ENCODE measurements at places on chromosomes 7 and 10.
A peak's percentile ranks its signal among the peaks of the same experiment; 100 is the strongest.

DNA sequence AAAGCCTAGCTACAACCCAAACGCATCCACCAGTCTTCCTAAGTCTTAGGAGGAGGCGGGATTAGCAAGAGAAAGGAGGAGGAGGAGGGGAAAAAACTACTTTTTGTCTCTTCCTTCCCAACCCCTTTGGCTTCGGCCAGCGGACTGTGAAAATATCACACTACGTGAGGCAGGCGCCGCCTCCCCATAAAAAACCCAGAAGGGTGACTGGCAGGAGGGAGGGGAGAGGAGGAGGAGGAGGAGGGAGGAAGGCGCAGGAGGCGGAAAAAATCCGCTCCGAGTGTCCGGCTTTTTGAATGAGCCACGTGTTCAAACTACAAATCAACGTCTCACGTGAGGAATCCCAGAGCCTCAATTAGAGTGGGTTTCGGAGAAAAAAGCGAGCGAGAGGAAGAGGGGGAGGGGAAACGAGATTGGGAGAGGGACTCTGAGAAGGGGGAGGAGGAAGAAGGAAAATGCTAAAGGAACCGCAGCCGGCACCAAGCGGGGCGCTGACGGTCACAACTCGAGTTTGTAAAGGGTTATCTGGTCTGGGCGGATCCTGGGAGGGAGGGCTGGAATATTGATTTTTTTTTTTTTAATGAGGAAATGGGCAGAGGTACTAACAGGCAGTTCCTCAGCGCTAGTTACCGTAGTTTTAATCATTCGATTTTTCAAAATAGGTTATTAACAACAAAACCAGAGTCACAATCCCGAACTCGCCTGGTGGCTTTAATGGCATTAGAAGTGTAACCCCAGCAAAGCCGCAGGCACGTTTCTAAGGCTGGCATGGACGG is at the start of gene IGF2BP3:
TSS of gene IGF2BP3 (minus strand) at position 162 of the 776 bp plus-strand sequence. CDS start 381 bp downstream, outside the sequence.
- peak; percentile 93 for DNase-seq

- peak; percentile 77 for DNase-seq
Observed at GRCh38 chr10:62082729-62083411, 181.4 kb downstream of the ARID5B start.

GRCh38 chr10:101781984-101782810 is 1.0 kb downstream of the NPM3 start:
- DNase-seq = no peak

DNA sequence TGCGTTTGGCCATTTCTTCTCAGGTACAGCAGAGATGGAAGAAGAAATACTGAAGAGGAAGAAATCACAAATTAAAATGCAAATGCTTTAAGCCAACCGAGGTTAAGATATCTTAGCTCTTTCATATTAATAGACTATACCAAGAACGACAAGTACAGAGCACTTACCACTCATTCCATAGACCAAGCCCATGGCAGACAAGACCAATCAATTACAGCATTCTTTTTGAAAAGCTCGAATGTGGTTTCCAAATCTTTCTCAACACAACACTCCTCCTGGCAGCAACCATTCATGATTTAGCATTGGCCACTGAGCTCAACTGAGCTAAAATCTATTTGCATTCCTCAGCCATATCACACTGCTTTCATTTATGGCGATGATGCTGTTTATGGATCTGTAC is 2.7 kb downstream of the ASAH2 start:
- DNase-seq = no peak

DNA sequence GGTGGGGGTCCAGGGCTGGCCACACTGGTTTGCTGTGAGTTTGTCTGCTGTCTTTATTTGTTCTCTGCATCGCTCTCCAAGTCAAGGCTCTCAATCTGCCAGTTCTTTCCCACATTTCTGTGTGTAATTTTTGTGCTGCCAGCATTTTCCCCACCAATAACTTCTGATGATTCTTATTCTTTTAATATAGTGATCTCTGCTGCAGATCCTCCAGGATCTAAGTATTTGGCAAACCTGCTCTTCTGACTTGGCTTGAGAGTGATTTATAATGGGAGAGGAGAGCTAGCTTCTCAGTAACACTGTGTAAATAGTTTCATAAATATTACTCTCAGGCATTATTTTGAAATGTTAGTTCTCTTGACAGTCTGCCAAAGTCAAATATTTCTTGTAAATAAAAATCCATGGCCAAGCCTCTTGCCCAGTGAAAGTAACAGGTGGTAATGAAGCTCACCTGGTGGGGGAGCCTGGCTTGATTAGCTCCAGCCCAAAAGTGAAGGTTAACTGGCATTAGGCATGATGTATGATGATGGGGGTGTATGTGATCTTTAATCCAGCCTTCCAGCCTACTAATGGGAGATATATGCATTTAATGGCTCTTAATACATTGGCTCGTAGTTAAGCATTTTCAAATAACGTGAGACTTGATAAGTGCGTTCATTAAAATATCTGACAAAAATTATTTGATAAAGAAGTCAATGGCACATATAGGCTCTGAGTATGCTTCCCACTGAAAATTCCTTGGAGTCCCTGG is 1055.9 kb downstream of the KCNMA1 start:
- peak; percentile 12 for DNase-seq

GRCh38 chr7:100867776-100868485 is 744 bp downstream of the TRIP6 start:
- DNase-seq = no peak

- DNase-seq = peak; percentile 46
Observed at GRCh38 chr7:154409703-154410311, 357.6 kb downstream of the DPP6 start.

DNA sequence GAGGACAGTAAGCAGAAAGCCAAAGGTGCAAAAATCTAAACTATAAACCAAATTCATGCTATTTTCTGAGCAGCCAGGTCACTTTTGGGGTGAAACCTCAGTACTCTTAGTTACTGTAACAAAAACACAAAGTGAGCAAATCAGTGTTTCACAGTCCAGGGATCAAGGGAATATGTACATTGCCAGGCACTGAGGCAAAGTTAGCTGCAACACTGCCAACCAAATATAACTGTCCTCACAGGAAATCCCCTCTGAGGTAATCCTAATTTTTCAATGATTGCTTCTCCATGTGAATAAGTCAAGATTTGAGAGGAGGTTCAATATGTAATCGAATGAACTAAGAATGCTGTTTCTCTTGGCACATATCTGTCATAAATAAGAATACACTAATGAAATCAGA is 229.7 kb downstream of the TSPAN12 start:
- DNase-seq = peak; percentile 18

DNA sequence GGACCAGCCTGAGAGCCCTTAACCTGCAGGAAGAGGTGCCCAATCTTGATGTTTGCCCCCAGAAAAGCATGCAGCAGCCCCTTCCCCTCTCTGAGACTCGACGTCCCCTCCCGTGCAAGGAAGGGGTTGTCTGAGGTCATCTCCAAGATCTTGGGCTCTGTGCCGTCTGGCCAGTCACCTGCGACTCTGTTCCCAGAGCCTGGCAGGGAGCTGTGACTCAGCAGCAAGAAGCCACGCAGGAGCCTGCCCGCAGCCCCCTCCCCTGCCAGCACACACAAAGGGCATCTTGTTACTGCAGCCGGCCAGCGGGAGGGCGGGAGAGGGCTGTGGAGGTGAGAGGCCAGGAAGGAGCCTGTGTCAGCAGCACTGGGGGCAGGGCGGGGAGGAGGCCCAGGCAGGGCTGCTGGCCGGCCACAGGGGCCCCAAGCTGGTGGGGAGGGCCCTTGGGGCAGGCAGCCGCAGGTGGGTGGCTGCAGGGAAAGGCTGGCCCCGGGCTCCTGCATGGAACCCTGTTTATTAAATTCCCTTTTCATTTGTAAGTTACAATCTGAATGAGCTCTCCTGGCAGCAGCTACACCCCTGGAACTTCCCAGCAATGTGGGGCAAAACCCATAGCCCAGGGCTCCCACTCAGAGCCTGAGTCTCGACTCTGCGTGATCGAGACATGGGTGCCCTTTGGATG is 103.7 kb upstream of the ZMIZ1 start:
- DNase-seq = no peak

Measured in hindlimb muscle (tissue), 1 donor.